Naive thymus-derived CD4-positive, alpha-beta T cell (primary cell): ENCODE measurements at places on chromosomes 5 and 9. TPM values are rescaled to one million over a fixed set of nuclear protein-coding genes. Genes with fewer than 3 reads are reported as not detected.

DNA sequence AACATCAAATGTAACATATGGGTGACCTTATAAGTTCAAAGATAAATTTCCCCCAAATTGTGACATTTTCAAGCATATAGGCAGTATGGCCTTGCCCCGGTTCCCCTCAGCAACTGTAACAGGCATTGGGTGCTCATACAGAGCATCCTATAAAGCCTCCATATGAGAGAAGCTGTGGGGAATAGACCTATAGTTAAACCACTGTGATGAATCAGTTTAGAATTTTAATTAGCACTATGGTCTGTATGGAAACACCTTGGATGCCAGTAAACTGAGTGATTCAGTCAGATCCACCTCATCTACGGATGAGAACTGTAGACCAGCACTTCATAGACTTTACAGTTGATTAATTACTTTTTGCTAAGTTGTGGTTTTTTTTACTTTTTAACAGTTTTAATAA, 79.4 kb downstream of the ERCC6L2 start:
- no peak for DNase-seq

GRCh38 chr5:179435731-179436315, 90.6 kb upstream of the ADAMTS2 start:
- no peak for DNase-seq

Gene FOXD4L3
- total RNA-seq: 0.54 TPM

Gene ANKRA2
- total RNA-seq: 41.5 TPM

DNA sequence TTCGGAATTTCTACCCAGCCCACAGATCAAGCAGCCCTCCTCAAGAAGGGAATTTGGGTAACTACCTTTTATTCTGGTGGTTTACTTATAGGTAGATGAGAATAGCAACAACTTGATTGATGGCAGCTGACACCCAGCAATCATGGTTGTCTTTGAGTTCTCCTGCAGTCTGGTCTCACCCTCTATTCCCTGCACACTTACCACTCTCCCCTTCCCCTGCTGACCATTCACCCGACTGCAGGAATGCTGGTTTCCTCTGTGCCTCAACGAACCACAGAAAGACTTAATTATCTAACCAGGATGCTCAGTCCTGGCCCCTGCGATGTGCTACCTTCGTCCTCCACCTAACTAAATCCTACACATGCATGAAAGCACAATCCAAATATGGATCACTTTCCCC, 243.0 kb downstream of the RFK start:
- no peak for DNase-seq

GRCh38 chr9:120708526-120709224, 5.6 kb downstream of the MEGF9 start:
- DNase-seq: no peak

- no peak for DNase-seq
Observed at GRCh38 chr5:157606046-157606445, 30.5 kb upstream of the ADAM19 start.
